Muscle of arm (tissue), 14 donors: ENCODE measurements at places on chromosomes 7 and 10. TPM values are rescaled to one million over a fixed set of nuclear protein-coding genes. Genes with fewer than 3 reads are reported as not detected.

Gene PNLIPRP2
- 0.22 TPM for polyA plus RNA-seq

GRCh38 chr10:71964743-71965515 lies 734 bp downstream of the CHST3 start:
- DNase-seq, result peak; percentile 60

GRCh38 chr7:90570373-90570959 lies 25.7 kb upstream of the CDK14 start:
- DNase-seq, result no peak

- no peak for DNase-seq
Observed at GRCh38 chr7:47518827-47519226, 63.1 kb downstream of the TNS3 start.

DNA sequence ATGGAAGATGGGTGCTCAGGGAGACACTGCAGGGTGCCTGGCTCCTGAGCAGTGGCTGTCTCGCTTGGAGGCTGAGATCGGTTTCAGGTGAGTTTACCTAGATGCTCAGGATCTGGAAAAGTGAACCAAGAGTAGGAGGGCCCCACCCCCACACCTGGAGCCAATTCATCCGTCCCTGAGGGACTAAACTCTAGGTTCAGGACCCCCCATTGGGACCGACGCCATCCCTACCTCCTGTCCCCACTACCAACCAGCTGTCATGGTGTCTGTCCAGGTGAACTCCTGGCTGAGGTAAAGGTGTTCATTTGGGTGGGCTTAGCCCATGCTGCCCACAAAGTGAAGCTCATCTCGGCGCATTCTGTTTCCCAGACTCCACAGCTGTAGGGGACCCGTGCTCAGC lies 174.6 kb upstream of the PLPP4 start:
- DNase-seq, result no peak

- no peak for DNase-seq
Observed at GRCh38 chr7:132516042-132516840, 60.0 kb downstream of the PLXNA4 start.

DNA sequence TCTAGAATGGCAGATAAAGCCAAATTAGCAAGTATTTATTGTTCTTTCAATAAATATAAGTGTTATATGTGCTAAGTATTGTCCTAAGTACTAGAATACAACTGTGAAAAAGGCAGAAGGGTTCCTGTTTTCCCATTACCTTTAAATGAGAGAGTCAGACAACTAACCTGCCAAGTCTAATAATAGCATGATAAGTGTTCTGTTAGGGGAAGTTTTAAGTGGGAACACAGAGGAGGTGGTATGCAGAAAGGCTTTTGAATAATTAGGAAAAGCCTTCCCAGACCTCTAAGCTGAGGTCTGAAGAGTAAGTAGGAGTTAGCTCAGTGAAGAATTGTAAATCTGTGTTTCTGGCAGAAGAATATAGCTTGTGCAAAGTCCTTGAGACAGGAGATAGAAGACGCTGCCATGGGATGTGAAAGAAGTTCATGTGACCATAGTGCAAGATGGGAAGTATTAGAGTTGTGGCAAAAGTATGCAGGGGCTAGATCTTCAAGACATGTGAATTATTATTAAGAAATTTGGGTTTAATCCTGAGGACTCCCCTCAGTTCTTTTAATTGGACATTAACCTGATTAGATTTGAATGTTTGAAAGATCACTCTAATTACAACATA lies 12.5 kb downstream of the SHOC2 start:
- DNase-seq, result no peak

- no peak for DNase-seq
Observed at GRCh38 chr7:134014935-134015334, 112.2 kb upstream of the LRGUK start.

DNA sequence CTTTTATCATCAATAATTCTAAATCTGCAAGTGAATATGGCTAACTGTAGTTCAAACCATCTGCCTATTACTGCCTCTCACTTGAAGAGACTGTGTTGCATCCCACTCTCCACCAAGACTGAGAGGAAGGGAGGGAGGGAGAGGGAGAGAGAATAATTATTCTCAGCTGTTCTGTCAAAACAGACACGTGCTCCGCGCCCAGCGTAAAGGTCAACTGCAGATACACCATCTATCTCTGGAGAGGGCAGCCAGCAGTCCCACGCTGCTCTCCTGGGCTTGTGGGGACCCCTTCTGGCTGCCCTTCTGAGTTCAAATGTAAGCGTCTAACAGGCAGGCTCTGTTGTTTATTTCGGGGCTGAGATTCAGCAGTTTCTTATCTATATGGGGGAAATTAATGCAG lies 625.5 kb upstream of the GALNT17 start:
- no peak for DNase-seq
